ENCODE measurements at places on chromosomes 3 and 15. TPM values are rescaled to one million over a fixed set of nuclear protein-coding genes. Genes with fewer than 3 reads are reported as not detected.

Gene CRYBG3
- polyA plus RNA-seq: 26.2 TPM

DNA sequence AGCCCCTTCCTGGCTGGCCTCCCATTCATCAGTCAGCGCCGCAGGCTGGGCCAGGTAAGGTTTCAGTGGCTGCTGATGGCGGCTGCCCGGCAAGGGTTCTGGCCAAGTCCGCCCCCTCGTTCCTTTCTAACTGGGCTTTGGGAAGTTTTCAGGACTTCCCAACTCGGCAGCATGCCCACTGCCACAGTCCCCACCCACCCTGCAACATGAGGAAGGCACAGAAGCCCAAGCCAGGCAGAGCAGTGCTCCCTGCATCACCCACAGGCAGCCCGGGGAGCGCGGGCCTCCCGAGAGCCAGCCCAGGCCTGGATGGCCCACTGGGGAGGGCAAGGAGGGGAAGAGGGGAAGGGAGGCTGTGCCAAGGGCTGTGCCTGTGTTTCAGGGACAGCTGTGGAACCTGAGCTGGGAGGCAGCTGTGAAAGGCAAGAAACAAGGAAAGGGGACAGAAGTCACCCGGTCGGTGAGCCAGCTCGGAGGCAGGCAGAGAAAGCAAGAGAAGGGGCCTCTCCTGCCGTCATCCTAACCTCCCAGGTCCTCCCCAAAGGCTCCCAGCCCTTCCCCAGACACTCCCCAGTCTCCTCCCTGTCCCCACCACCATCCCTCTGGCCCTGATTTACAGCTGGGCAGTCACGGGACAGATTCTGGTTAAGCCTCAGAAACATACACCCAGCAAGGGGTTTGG lies 73.9 kb downstream of the CPN2 start:
- DNase-seq: no peak

DNA sequence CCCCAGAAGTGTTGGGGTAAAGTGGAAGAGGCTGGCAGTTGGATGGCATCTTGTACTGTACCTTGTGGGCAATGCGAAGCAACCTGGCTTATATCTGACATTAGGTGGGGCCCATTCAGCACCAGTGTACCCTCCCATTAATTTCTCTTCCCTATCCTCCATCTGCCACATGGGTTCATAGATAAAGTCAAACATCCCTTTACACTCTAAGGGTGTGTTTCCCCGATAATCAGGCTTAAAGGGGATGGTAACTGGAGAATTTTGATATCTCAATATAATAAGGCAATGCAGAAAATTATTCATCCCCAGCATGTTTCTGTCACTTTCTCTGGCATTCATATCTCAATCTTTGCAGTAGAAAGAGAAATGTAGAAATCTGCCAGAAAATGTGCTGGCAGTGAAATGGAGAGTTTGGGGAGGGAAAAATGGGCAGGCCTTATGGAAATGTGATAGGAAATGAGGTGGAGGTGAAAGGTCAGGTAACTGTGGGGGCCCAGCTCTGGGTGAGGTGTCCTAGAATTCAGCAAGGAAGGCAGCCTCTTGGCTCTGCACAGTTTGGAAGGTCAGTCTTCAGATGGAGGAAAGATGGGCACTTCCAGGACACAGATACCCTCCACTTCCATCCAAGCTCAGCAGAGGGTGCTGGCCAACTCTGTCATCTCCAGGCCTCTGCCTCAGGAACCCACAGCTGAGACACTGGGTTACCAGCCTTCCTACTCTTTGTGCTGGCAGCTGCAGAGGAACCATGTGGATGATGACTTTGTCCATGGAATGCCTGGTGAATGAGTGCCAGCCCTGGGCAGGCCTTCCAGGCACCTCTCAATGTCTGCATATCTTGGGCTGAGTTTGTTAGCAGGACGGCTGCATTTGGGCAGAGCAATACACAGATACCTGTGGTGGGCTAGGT lies 325.9 kb upstream of the CTDSPL start:
- DNase-seq: no peak

DNA sequence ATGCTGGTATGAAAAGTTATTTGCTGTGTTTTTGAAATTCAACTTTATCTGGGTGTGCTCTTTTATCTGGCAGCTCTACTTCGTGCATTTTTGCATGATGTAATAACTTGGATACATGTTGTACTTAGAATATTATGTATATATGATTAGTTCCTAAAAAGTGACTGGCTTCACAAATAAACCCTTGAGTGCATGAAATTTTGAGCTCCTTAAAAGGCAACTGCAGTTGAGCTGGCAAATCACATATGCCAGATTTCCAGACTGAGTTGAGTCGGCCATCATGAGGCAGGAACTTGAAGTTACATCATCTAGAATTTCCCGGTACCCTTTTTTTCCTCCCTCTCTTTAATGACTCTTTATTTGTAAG lies 162.5 kb downstream of the FNDC3B start:
- no peak for DNase-seq

DNA sequence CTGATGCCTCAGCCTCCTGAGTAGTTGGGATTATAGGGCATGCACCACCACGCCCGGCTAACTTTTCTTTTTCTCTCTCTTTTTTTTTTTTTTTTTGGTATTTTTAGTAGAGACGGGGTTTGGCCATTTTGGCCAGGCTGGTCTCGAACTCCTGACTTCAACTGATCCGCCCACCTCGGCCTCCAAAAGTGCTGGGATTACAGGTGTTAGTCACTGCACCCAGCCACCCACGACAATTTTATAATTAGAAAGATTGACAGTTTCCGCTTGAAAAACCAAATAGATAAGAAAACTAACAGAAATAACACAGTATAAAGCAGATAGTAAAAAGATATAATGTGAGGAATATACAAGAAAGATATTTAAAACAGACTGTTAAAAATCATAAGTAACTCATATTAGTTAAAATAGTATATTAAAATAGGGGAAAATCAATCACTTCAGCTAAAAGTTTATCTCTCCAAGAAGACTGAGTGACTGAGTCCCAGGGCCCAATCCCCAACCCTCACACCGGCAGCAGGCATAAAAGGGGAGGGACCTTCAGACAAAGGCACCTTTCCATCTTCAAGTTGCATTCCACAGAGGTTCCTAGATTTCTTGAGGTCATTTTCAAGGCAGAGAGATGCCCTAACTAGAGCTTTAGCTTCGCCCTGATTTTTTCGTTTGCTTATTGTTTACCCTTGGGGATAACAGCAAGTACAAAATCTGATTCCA lies 1.4 kb upstream of the WHAMM start:
- no peak for DNase-seq

DNA sequence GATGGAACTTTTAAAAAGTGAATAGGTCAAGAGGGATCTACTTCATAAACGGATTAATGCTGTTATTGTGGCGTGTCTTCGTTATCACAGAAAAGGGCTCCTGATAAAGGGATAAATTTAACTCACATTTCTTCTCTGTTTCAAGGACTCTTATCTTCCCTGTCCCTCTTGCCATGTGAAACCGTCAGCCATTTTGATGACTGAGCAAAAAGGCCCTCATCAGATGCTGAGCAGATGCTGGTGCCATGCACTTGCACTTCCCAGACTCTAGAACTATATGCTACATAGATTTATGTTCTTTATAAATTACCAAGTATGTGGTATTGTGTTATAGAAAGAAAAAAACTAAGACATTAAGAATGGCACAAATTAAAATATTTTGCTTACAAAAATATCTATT lies 1011.8 kb upstream of the GBE1 start:
- DNase-seq: no peak

DNA sequence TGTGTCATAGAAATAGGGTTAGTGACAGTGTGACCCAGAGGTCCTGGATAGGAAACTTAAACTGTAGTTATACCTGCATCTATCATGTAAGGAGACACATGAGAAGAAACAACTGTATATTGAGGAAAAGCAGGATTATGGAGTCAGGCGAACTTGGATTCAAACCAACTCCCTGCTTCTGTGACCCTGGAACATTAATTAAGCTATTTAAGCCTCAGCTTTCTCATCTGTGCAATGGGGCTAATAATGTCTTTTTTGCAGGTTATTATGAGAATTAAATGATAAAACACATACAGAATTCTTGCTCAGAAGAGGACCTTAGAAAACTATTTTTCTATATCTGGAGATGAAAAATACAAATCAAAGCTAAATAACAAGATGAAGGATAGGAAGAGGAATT lies 481.8 kb downstream of the MECOM start:
- no peak for DNase-seq

- no peak for DNase-seq
Measured at GRCh38 chr3:18965781-18966180, 182.5 kb upstream of the KCNH8 start.

Gene ROBO2
- 79.5 TPM for polyA plus RNA-seq

Gene GOLGA6D
- not detected for polyA plus RNA-seq

Gene CLRN1
- polyA plus RNA-seq: not detected

Gene C3orf20
- polyA plus RNA-seq: 0.15 TPM

DNA sequence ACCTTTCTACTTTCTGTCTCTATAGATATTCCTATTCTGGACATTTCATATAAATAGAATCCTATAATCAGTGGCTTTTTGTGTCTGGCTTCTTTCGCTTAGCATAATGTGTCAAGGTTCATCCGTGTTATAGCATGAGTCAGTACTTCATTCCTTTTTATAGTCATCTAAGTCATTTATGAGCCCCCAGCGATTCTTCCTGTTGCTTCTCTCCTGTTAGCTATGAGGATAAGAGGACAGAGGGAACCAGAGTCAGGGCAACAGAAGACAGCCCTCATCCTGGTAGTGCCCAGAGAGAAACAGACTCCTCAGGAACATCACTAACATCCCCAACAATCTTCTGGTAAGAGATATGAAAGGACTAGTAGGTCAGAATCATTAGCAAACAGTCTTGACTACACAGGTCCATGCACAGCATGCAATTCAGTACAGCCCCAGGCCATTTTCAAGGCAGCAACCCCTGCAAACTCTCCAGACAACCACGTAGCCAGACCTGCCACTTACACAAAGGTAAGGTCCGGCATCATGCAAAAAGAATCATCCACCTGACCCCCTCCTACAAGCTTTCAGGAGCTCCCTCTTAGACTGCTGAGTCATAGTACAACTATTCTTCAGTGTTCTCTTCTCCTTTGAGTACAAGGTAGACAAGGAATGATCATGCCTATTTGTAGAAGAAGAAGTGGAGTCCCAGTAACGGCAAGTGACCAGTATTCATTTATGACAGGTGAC lies 91.5 kb downstream of the MYLK start:
- DNase-seq: no peak

DNA sequence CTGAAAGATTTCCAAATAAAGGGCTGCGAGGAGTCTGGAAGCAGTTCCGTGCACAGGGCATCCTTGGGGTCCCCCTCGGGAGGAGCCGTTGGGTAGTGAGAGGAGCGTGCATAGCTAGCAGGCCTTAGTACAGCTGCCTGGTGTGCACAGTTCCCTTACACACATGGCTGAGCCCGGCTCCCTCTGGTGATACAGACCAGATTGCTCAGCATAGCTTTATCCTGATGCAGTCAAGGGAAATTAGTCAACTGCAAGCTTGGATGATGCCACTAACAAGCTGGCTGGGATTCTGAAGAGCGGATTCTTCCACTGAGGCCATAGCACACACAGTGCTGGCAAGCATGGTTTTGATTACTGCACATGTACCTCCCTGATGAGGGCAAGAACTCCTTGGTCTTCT lies 349.4 kb downstream of the LRTM1 start:
- DNase-seq: no peak

Gene EHHADH
- polyA plus RNA-seq: 28.6 TPM

GRCh38 chr3:45781271-45781670 lies 15.1 kb downstream of the SLC6A20 start:
- no peak for DNase-seq

Gene GOLGA8G
- not detected for polyA plus RNA-seq

DNA sequence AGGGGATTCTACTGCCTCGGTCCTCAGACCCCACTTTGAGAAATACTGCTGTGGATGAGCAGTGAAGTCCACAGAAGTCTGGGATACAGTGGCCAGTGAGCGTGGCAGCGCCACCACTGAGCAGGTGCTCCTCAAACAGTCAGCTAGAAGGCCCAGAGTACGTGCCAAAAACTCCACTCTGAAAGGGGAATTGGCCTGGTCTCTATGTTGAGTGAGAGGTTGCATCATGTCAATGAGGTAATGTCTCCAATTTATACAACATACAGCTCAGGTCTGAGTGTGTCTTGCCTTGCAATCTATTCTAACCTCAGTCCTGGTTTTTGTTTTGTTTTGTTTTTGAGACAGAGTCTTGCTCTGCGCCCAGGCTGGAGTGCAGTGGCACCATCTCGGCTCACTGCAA lies 53.3 kb upstream of the ETV5 start:
- no peak for DNase-seq

Gene ZPLD1
- 0.82 TPM for polyA plus RNA-seq

Gene SLC6A1
- 0.74 TPM for polyA plus RNA-seq

Gene ADAMTS17
- polyA plus RNA-seq: 2.1 TPM

- no peak for DNase-seq
Measured at GRCh38 chr3:155102329-155102728, 22.2 kb downstream of the MME start.

Gene FYCO1
- polyA plus RNA-seq: 16.7 TPM
